ENCODE measurements at places on chromosomes 2 and 18. TPM values are rescaled to one million over a fixed set of nuclear protein-coding genes. Genes with fewer than 3 reads are reported as not detected.

The FAM136A gene
- total RNA-seq = 22.7 TPM

The STAT4 gene
- total RNA-seq = 7.1 TPM

The CD8B2 gene
- total RNA-seq = 0.37 TPM

The PMAIP1 gene
- 1.6 TPM for total RNA-seq

The POMC gene
- 1.5 TPM for total RNA-seq

The C2orf78 gene
- not detected for total RNA-seq

The KCNK3 gene
- total RNA-seq = 4.7 TPM

The GPAT2 gene
- 1.8 TPM for total RNA-seq

The CXCR1 gene
- 0.26 TPM for total RNA-seq

The AMER3 gene
- total RNA-seq = 0.42 TPM

The AFF3 gene
- total RNA-seq = 43.5 TPM

- no peak for DNase-seq
Observed at GRCh38 chr2:113861740-113862139, 28.1 kb upstream of the ACTR3 start.

DNA sequence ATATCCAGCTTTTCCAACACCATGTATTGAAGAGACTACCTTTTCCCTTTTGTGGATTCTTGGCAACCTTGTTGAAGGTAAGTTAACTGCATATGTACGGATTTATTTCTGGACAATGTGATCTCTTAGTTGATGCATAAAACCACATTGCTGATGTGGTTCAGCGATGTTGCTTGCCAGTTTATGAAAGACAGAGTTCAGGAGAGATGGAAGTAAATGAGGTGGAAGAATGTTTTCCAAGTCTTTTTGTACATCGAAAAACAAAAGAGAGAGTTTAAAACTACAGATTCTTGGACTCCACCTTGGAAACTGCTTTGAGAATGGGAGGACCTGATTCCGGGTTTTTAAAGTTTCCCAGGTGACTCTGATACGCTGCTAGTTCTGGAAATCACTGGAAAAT is 43.8 kb downstream of the MOB4 start:
- DNase-seq = no peak

- no peak for DNase-seq
Observed at GRCh38 chr2:210496512-210496911, 20.0 kb upstream of the LANCL1 start.

GRCh38 chr2:240479111-240479501 is 43.6 kb downstream of the GPC1 start:
- DNase-seq = no peak

- DNase-seq = no peak
Observed at GRCh38 chr2:200650195-200650594, 64.4 kb downstream of the AOX1 start.

GRCh38 chr2:121064186-121064585 is 220.8 kb downstream of the TFCP2L1 start:
- no peak for DNase-seq

DNA sequence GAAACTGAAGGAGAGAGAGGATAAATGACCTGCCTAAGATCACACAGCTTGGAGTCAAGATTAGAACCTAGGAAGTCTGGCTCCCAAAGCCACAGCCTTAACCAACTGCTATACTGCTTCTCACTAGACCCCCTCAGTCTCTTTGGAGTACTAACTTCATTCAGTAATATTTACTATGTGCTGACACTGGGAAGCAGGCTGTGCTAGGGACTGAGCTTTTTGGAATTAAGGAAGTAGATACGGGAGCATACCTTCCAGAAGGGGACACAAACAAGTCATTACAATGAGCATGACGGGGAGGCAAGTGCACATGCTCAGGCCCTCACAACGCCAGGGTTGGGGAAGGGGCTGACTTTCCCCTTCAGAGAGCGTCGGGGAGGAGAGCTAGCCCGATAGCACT is 97.7 kb downstream of the INO80D start:
- no peak for DNase-seq

- no peak for DNase-seq
Observed at GRCh38 chr2:177273408-177273807, 8.9 kb upstream of the NFE2L2 start.

GRCh38 chr2:71896385-71897136 is 251.1 kb downstream of the CYP26B1 start:
- no peak for DNase-seq

DNA sequence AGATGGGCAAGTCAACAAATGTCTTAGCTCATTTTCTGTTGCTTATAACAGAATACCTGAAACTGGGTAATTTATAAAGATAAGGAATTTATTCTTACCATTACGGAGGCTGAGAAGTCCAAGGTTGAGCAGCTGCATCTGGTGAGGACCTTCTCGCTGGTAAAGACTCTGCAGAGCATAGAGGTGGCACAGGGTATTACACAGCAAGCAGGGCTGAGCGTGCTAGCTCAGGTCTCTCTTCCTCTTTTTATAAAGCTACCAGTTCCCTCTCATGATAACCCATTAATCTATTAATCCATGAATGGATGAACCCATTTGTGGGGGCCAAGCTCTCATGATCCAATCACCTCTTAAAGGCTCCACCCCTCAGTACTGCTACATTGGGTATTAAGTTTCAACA is 109.1 kb downstream of the CDK15 start:
- no peak for DNase-seq

GRCh38 chr2:133411857-133412256 is 156.4 kb downstream of the NCKAP5 start:
- DNase-seq = no peak

DNA sequence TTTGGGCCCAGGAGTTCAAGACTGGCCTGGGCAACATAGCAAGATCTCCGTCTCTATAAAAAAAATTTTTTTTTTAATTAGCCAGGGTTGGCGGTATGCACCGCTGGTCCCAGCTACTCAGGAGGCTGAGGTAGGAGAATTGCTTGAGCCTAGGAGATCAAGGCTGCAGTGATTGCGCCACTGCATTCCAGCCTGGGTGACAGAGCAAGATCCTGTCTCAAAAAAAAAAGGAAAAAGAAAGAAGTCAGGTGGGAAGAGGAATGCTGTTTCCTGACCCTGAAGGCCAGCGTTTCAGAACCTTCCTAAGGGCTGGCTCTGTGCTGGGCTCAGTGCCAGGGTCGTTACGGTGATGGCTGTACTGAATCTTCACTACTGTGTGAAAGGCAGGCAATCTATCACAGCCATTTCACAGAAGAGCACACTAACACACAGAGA is 35.0 kb upstream of the AGAP1 start:
- DNase-seq = no peak

GRCh38 chr2:31239593-31240177 is 5.7 kb downstream of the EHD3 start:
- DNase-seq = no peak

GRCh38 chr2:25669520-25669919 is 3.9 kb downstream of the DTNB start:
- DNase-seq = no peak

- no peak for DNase-seq
Observed at GRCh38 chr2:84858123-84858522, 22.8 kb downstream of the TRABD2A start.

GRCh38 chr2:177449159-177449558 is 56.6 kb downstream of the AGPS start:
- no peak for DNase-seq

DNA sequence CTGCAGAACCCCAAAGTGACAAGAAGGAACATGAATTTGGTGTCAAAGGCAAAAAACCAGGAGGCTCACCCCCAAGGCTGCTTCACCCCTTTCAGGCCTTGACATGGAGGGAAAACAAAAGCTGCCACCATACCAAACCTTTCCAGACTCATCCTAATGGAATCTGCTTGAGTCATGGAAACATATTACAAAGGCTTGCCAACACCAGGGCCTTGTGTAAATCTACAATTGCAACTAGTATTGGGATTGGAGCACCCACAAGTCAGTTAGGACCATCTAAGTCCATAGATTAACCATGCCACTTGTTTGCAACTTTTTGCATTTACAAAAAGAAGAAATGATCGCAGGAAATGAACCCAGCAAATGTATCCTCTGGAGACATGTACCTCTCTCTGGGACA is 297.6 kb downstream of the CDCA7 start:
- DNase-seq = no peak

DNA sequence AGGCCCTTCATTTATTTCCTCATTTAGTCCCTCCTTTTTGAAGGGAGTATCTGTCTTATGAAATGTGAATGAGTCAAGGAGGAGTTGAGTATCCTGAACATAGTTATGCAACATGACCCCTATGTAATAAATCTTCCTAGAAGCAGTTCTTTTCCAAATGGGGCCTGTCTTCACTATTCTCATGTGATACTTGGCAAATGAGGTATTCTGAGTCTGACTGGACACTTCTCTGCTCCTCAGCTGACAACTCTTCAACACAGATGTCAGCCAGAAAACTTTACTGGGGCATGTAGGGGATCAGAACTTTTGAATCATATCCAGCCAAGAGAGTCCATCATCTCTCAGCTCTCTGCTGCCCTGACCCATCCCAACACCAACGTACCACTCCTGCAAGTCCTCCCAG is 291.6 kb downstream of the ZNF385B start:
- DNase-seq = no peak

DNA sequence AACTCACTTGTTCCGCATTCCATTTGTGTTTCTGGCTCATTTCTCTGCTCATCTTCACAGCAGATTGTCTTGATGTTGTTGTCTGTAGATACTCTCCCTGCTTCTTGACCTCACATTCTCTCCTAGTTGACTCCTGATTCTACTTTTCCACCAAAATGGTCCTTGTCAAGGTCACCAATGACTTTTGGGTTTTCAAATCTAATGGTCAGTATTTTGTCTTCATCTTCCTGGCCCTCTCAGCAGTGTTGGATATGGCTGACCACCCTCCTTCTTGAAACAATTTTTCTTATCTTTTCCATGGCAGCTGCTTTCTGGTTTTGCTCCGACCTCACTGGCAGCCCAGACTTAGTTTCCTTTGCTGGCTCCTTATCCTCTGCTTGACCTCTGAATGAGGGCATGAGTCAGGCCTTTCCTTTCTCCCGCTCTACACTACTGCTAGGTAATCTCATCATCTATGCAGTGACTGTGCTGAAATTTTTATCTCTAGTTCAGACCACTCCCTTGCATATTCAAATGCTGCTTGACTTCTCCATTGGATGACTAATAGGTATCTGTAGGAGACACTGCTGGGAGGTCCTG is 386.6 kb upstream of the SPRED2 start:
- no peak for DNase-seq

Data from urinary bladder (tissue), 4 donors.